ENCODE measurements at places on chromosomes 13 and 19. TPM values are rescaled to one million over a fixed set of nuclear protein-coding genes. Genes with fewer than 3 reads are reported as not detected.

Gene FFAR2
- not detected for total RNA-seq

Gene DCT
- not detected for total RNA-seq

Gene ZNF805
- total RNA-seq: 2.1 TPM

Gene SYT5
- total RNA-seq: 4.7 TPM

Gene ZNF526
- 18.8 TPM for total RNA-seq

Gene GAPDHS
- total RNA-seq: not detected

Gene CD79A
- total RNA-seq: 1.1 TPM

Gene CTU1
- total RNA-seq: 13.0 TPM

Gene MAST1
- 1.9 TPM for total RNA-seq

Gene KLK1
- not detected for total RNA-seq

Gene RPS16
- 6,918 TPM for total RNA-seq

Gene ZNF724
- 1.3 TPM for total RNA-seq

Gene SNRPA
- 160 TPM for total RNA-seq

Gene ZNF547
- 1.8 TPM for total RNA-seq

Gene CEACAM18
- total RNA-seq: not detected

All from A549 treated with DMSO at 1 μM for 4 hours (cell line).